ENCODE measurements at places on chromosomes 6 and 20.

DNA sequence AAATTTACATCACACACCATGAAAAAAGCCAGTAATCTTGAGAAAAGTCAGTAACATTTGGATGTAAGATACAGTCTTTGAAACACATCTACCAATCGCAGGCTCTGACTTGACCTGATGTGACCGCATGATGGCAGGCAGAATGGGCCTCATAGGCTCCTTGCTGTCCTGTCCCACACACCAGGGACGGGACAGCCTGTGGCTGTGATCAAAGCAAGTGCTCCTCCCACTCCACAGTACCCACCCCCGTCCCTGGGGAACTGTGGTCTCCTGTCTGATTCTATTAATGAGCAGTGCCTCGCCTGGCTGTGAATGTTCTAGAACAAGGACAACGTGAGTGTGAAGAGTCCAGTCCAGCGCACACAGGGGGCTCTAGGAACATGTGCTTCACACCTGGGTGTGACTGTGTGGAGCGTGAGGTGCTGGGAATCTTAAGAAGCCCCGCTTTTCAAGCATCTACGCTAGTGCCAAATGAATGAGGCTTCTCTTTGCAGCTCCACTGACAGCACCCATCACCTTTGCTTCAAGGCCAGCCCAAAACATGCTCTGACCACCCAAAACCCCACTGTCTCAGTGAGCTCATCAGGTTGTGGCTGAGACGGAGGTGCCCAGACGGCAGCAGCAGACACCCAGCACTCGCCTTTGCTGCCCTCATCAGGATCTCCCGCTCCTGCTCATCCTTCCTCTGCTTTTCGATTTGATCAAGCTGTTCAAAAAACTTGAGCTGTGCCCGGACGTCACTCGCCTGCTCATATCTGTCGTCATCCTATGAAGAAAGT, 67.1 kb downstream of the TAF4 start:
- no peak for DNase-seq

DNA sequence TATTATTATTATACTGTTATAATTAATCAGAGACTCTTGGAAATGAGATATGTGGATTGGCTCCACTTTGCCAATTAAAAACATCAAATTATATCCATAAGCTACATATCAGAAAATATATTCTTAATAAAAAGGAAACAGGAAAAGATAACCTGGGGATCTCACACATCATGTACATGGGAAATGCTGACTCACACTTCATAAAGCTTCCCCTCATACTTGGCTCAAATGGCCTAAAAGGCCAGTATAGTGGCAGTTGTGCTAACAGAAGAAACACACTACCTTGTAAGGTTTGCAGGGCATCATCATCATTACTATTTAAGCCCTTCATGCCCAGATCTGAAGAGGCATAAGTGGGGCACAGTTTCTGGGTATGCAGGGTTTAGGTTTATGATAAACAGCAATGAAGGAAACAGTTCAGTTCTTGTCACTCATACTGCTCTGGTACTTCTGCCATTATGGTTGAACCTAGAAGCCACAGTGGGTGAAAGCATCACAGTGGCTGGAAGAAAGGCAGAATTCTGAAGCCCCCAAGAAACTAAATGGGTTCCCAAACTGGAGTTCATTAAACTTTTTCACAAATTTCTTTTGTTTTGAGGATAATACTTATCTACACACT, 60.6 kb downstream of the BTBD9 start:
- no peak for DNase-seq

GRCh38 chr20:20411836-20412235, 43.9 kb downstream of the INSM1 start:
- no peak for DNase-seq

GRCh38 chr6:127967708-127968107, 66.8 kb upstream of the THEMIS start:
- DNase-seq: no peak

DNA sequence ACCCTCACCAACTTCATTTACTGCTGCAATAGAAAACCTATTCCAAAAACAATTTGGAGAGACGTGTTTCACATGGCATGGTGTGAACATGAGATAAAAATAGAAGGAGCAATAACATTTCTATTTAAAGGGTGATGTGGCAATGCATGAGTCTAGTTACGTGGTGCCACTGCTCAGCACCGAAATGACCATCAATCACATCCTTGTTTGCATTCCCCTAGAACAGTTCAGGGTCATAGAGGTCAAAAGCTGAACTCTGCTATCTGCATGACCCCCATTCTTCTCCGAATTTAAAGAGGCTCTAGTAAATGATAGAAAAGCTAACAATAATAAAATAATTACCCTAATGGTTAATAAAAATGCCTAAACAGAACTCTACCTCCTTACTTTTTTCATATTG, 29.5 kb downstream of the ROS1 start:
- DNase-seq: no peak

GRCh38 chr6:122612838-122613237, 2.6 kb downstream of the PKIB start:
- no peak for DNase-seq

- no peak for DNase-seq
Measured at GRCh38 chr6:26126394-26127235, 39.4 kb downstream of the HFE start.

- no peak for DNase-seq
Measured at GRCh38 chr6:143180826-143181225, 120.1 kb downstream of the AIG1 start.

- no peak for DNase-seq
Measured at GRCh38 chr6:20708367-20709124, 174.3 kb downstream of the CDKAL1 start.
